ENCODE measurements at places on chromosomes 2 and 18.

DNA sequence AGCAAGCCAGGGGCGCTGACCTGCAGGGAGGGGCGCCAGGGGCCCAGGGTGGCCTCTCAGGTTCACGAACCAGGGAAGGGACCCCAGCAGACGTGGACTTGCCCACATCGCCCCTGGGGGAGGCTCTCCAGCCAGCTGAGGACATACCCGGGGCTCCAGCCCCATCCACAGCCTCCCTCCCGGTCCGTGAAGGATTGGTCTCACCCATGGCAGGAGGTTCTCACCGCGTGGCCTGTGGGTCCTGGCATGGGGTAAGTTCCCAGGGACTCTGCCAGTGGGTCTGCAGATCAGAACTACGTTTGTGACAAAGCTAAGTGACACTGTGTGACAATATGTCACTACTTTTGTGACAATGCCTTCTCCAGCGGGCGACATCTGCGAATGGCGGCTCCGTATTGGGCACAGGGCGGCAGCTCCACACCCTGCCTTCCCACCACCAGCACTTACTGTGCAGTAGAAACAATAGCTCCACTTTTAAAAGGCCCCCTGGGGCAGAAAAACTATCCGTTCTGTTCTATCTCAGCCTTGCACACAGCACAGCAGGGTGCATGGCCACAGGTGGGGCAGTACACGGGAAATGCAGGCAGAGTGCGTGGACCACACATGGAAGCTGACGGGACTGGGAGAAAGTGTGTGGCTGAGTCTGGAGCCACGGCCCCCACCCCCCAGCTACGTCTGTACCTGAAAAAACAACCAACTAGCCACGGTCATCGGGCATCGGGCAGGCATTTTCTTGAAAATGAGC, 65.2 kb upstream of the CTDP1 start:
- DNase-seq, result no peak

GRCh38 chr2:61177727-61178549, 15.9 kb downstream of the C2orf74 start:
- DNase-seq, result no peak

- peak; percentile 24 for DNase-seq
These were observed 1.8 kb downstream of the DCC start for GRCh38 chr18:52341608-52342381.

DNA sequence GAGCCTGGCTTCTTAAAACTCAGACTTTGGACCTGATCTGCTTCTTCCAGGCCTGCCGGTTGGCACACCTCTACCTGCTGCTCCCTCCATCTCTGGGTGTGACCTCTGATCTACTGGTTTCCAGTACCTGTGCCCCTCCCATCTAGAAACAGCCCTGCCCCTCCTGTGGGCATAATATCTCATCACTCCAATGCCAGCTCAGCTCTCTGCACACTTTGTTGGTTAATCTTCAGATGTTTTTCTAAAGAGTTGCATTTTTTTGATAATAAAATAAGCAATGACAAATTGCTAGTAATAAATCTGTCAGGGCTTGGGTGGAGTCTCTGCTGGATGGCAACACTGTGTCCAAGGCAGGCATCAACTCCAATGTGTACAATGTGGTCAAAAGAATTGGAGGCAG, 89.6 kb upstream of the PPP1CB start:
- DNase-seq, result no peak

DNA sequence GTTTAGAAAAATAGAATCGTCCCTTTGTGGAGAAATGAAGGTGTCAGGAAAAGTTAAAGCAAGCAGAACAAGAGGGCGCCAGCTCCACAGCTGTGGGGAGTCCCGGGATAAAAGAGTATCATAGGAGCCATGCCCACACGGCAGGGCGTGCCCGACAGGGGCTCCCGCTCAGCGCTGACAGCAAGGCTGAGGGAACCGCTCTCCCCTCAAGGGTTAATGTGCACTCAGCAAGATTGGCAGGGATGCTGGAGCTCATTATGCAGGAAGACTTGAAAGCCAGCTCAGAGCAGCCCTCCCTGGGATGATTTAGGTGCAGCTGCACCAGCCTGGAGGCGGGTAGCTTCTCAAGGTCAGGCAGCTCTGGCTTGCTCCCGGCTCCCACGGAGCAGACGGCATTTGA, 500.2 kb downstream of the EIPR1 start:
- no peak for DNase-seq

DNA sequence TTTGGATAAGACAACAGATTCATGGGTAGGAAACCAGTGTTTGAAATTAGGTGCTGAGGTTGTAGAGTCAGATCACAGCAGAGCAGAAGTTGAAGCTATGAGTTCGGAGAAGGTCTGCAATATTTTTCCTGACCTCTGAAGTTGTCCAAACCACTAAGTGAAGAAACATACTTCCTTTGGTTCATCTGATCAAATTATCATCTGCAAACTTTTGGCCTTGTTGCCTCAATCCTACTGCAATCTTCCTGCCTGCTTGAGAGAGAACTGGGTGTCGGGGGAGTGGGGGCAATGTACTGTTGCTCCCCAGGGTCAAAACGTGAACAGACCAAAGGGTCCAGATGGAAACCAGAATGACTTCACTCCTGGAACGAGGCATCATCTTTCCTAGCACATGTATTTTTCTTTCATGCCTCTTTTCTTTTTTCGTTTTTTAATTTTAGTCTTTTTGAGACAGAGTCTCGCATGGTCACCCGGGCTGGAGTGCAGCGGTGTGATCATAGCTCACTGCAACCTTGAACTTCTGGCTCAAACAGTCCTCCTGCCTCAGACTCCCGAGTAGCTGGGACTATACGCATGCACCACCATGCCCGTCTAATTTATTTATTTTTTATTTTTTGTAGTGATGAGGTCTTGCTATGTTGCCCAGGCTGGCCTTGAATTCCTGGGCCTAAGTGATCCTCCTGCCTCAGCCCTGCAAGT, 42.7 kb downstream of the RAB31 start:
- DNase-seq, result no peak

GRCh38 chr2:156574112-156574511, 137.9 kb downstream of the GPD2 start:
- DNase-seq, result no peak

DNA sequence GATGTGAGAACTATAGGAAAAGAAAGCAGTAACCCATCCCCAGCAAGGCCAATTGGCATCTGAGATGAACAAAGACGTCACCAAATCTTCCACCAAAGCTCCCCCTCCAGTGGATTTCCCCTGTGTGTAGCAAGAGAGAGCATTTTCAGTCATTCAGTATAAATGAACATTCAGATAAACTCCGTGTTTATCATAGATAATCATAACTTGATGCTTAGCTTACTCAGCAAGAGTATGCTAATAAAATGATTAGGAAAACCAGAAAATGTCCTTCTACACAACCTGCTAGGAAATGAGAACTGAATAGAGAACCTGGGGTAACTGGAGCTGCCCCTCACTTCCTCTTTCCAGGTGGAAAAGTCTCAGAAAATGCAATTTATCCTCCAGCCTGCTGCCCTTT, 198.0 kb upstream of the CCDC150 start:
- no peak for DNase-seq

- DNase-seq, result no peak
These were observed 107.2 kb upstream of the SMAD2 start for GRCh38 chr18:48037481-48038271.

DNA sequence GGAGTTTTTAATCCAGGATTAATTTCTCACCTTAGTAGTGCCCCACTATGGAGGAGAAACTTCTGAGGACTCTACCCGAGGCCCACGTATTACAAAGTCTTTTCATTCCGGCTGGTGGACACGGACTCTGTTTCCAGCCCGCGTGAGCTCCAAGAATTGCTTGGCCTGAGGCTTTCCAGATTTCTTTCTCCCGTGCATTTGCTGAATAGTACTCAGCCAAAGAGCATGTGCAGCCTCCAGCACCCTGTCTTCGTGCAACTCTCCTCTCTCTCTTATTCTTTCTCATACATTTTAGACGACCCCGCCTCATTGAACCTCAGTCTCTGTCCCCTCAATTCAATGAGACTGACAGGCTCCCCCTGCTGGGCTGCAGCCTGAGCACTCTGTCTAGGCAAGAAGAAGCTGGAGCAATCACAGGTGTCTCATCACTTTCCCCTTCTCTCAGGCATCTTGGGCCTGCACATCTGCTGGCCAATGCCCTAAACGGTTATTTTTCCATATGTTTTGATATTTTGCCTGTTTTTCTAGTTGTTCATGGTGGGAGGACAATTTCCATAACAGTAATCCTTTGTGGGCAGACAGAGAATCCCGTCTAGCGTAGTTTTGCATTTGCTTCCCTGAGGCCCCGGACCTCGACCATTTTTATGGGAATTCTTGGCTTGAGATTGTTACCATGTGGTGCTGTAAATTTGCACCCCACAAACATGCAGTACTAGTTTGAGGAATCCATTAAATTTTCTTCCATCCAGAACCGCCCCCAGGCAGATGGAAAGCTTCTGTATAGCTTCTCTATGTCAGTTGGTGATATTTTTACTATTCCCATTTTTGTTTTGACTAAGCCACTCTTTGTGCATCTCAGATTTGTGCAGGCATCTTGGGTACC, 50.1 kb upstream of the LPIN2 start:
- peak; percentile 22 for DNase-seq

- DNase-seq, result no peak
These were observed 31.4 kb downstream of the SH3BP4 start for GRCh38 chr2:234983011-234983726.

GRCh38 chr2:98868548-98869271, 67.3 kb downstream of the CRACDL start:
- DNase-seq, result no peak

- DNase-seq, result no peak
These were observed 251.4 kb upstream of the TCF4 start for GRCh38 chr18:55839343-55839742.

DNA sequence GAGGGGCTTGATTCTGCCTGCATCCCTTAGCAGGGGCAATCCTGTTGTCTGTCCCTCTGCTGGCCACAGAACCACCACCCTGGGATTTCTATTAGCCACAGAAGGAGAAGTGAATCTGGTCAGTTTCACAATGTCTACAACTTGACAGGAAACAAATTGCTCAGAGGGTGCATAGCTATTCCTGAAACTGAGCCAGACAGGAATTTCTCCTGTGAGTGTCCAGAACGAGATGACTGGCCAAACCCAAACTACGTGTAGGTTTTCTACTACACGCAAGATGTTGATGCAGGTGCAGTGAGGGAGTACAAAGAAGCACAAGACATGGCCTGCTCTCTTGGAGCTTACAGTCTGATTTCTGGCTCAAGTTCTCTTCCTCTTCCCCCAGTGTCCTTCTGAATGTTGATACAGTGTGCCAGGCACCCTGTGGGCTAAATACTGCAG, 201.9 kb downstream of the CLIP4 start:
- no peak for DNase-seq

DNA sequence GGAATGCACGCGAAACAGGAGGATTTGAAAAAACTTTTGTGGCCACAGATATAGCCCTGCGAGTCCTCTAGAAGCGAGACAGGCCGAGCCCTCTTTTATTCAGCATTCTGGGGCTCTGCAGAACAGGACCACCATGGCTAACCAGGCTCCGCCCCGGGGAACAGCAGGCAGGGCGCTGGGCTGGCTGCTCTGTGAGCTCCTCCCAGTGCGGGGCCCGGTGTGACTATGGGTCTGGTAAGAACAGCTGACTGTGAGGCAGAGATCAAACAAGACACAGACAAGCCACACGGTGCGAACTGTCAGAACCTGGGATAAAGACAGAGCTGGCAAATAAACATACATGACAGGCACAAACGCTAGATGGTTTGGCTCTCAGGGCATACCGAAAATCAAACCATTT, 15.5 kb downstream of the PXDN start:
- no peak for DNase-seq

DNA sequence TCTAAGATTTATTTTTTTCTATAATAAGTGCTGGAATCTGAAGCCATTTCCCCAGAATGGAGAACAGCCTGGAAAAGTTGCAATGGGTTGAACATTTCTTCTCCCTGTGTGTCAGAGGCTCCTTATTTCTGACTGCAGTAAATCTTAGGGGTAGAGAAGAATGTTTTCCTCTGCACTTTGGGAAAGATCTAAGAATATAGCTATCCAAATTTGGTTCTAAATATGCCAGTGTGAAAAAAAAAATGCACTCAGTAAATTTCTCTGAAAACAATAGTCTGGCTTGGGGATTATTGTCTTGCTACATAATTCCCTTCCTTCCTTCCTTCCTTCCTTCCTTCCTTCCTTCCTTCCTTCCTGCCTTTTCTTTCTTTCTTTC, 19.7 kb upstream of the CYRIA start:
- DNase-seq, result no peak

GRCh38 chr2:9106338-9107167, 100.1 kb upstream of the ASAP2 start:
- no peak for DNase-seq

DNA sequence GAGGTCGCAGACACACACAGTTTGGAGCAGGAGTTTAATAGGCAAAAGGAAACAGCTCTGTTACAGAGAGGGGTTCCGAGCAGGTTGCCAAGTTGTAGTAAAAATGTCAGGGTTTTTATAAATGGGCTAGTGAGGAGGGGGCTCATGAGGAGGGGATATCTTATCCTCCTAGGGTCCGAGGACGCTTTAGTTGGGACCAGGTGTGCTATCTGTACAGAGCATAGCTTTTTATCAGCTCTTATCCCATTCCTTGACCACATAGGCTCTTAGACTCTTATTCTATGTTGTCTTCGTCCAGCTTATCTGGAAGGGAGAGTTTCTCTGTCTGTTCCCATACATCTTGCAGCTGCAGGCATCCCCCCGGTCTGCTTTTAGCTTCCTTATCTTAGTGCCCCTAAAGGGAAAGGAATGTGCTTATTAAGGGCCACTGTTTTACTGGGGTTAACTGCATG, 44.7 kb downstream of the PDK1 start:
- no peak for DNase-seq
